Stimulated activated CD4-positive, alpha-beta T cell treated with anti-CD3 and anti-CD28 coated beads, Interleukin-4, amount 100 ng/mL, for 4 hours (primary cell): ENCODE measurements at places on chromosomes 4 and X.
A peak's percentile ranks its signal among the peaks of the same experiment; 100 is the strongest.

DNA sequence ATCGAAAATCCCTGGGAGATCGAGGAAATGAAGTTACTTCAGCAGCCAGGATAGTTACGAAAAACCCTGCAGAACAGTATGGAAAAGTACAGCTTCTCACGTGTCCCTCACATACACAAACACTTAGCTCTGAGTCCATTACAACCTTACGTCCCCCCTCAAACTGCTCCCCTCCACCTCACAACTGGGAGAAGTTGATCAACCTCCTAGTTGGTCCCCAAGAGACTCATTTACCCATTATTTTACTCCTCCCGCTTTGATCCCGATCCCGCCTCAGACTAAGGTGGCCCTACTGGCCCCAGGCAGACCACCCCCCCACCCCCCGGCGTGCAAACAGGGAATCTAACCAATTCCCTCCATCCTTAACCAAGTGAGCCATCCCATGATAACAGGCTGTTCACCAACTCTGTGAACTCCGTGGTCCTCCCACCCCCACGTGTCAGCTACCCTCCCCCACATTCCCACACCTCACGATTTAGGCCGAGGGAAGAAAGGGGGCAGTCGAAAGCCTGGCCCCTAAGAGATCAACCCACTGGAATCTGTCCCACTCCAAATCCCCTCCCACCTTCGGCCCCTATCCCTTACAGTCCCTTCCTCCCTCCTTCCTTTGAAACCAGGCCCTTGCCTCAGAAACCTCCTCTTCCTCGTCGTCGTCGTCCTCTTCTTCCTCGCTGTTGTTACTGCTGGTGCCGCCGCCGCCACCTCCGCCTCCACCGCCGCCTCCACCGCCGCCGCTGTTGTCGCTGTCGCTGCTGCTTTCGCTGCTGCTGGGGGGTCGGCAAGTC, 755 bp downstream of the ANKRD17 start:
- DNase-seq = no peak

GRCh38 chrX:96126182-96126581, 558.5 kb upstream of the DIAPH2 start:
- DNase-seq = no peak

- no peak for DNase-seq
Observed at GRCh38 chr4:69224891-69225290, 10.3 kb upstream of the UGT2B11 start.

GRCh38 chrX:119398587-119398973, 556 bp upstream of the SLC25A43 start:
- DNase-seq = no peak

DNA sequence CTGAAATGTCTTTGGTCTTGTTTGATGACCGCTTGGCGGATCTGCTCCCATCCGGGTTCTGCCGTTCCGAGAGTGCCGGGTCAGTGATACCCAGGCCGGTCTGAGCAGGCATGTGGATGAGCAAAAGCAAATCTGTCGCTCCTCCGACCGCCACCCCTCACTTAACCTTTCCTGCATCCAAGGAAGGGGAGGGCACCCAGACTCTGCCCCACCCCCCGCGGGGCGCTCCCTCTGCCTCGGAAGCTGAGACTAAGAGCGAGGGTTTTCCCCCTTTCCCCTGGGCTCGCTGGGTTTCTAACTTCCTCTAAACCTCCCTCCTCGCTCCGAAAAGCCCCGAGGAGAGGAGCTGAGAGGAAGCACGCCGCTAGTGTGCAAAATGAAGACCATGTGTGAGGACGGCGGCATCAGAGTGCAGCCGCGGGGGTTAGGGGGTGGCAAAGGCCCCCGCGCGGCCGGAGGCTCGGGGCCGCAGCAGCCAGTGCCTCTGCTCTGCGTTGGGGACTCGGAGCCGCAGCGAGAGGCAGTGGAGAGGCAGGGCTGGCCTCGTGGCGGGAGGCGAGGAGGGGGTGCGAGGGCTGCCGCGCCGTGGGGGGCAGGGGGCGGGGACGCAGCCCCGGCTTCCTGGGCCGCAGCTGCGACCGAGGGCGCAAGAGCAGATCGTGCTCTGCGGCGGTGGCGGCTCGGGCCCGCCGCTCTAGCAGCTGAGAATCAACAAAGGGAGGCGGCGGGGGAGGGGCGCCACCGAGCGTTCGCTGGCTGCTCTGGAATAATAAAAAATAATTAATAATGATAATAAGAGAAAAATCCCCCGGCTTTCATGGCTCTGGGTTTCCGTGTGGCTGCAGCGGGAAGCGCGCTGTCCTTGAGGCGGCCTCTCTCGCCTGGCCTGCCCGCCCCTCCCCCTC, 55.8 kb upstream of the BCOR start:
- peak; percentile 52 for DNase-seq
